ENCODE measurements at places on chromosomes 2 and 18.

DNA sequence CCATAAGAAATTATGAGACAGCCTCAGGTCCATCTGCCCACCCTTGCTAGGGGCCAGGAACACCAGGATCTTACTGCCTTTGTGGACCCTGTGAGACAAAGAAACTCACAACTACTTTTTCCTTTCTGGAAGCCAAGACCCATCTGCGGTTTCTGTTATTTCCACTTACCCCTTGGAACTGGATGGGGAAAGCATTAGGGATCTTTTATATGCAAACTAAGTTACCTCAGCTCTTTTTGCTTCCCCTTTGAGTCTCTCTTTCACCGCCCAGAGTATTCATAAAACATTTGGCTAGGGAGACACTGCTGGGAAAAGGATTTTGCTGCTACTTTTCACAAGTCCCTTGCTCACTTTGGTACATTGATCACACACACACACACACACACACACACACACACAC, 95.7 kb downstream of the ZNF385B start:
- DNase-seq: no peak

GRCh38 chr18:56873441-56874140, 222.4 kb downstream of the WDR7 start:
- DNase-seq: no peak

DNA sequence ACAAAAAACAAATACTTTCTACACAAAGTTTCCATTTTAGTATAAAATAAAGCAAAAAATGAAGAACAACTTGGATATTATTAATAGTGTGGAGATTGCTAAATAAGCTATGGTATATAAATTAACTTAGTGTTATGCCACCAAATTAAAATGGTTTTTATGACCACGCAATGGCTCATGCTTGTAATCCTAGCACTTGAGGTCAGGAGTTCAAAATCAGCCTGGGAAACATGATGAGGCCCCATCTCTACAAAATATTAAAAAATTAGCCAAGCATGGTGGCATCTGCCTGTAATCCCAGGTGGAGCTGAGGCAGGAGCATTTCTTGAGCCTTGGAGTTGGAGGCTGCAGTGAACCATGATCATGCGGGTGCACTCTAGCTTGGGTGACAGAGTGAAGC, 108.8 kb downstream of the SH3RF3 start:
- no peak for DNase-seq

DNA sequence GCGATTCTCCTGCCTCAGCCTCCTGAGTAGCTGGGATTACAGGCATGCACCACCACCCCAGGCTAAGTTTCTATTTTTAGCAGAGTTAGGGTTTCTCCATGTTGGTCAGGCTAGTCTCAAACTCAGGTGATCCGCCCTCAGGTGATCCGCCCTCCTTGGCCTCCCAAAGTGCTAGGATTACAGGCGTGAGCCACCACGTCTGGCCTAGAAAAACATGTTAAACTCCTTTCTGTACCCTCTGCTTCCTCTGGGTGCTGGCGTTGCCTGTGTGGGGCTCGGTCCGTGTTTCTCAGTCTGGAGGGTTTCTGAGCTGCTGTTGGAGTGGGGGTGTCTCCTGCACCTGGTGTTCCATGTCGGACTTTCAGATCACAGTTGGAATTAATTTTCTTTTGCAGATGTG, 17.9 kb downstream of the LDLRAD4 start:
- no peak for DNase-seq

DNA sequence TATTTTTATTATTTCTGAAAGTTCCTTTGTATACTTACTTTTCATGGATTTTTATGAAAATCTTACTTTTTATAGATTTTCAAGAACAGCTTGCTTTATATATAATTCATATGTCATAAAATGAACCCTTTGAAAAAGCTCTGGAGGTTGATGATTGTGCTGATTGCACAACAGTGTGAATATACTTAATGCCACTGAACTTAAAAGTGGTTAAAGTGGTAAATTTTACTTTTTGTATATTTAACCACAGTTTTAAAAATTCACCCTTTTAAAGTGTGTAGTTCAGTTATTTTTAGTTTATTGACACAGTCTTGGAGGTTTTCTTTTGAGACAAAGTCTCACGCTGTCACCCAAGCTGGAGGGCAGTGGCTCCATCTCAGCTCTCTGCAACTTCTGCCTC, 8.4 kb downstream of the SANBR start:
- no peak for DNase-seq

- no peak for DNase-seq
These were observed 218.9 kb upstream of the TANK start for GRCh38 chr2:160941290-160941846.

- DNase-seq: no peak
These were observed 51.9 kb downstream of the CDH2 start for GRCh38 chr18:28125051-28125450.

DNA sequence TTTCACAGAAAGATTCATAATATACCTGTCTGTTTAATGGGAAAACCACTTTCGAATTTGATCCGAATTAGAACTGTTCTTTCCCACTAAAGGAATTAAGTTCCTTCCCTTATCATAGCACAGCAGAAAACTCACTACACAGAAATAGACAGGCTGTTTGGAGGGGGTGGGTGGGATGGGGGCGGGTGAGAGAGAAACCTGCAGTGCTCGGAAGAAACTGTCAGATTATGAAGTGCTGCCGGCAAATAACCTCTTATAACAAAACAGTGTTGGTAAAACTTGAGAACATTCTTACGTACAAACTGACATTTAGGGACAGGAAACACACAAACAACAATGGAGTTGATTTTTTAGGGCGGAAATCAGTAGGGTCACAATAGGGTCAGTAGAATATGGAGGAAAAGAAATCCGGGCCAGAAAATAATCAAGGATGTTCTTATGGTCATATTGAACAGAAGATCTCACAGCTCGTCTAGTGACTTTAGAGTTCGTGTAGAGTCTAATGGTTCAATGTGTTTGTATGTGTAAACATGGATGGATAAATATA, 756.0 kb upstream of the LRATD1 start:
- DNase-seq: no peak

- DNase-seq: no peak
These were observed 27.3 kb upstream of the BIN1 start for GRCh38 chr2:127134235-127134634.

DNA sequence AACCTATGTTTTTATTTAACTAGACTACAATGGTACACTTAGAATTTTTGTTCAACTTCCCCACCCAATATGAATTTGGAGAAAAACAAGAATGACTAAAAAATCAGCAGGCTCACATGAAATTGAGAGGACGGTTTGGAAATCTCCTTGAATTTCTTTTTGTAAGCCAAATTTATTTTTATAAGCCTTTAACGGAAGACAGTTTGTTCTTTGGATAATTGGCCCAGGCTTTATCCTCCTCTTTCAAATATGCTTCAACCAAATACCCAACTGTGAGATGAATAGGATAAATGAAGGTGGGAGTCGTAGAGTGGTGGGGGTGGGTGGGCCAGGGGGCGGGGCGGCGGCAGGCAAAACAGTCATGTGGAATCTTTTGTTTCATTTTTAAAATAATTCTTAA, 60.6 kb downstream of the FMNL2 start:
- DNase-seq: no peak

DNA sequence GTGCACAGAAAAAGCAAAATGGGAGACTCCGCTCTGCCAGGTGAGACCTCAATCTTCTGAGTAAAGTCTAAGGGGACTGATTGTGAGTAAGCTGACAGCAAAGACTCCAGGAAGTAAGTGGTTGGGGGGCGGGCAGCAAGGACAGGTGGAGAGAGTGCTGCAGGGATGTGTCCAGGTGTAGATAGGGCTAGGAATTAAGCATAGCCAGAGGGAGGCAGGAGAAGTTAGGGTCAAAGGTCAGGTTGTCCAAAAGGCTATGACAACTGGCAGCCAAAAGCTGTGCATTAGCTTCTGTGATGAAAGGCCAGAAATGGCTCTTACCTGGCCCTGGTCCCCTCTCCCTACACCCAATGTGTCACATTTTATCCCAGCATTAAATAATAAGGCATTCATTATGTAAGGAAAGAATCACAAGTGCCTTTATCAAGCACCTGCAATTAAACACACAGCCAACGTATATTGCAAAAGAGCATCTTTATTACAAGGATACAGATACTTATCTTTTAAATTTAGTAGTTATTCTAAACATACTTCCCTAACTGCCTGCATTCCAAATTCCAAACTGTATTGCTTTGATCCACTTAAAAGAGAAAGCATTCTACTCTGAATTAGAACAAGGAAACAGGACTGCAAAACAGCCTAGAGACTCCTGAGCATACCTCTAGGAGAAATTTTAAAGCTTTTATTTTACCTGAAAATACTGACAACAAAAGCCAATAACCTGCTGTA, 247.9 kb downstream of the IRS1 start:
- no peak for DNase-seq

- no peak for DNase-seq
These were observed 1.3 kb downstream of the PTPRM start for GRCh38 chr18:7568426-7568825.

- DNase-seq: no peak
These were observed at the start of gene IL36G for GRCh38 chr2:112977559-112978056. IL36G (plus strand) TSS chr2:112978006; CDS start chr2:112978639, 633 bp downstream.

DNA sequence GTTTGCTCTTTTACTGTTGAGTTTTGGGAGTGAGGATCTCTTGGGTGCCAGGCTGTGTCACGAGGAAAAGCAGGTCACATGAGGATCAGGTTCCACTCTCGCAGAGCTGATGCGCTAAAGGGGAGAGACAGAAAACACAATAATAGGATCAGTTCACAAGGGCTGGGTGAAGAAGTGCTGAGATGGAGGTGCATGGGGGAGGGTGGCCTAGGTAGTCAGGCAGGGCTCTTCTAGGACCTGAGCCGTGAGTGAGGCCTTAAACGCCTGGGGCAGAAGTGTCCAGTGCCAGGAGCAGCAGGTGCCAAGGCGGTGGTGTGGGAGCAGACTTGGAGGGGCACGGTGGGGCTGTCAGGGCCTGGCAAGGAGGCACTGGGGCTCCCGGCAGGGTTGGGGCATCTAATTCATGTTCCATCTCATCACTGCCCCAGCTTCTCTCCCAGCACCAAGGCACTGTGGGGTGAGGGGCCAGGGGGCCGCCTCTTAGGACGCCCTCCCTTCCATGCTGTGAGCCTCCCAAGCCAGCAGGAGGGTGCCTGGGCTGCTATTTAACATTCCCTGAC, 9.3 kb downstream of the KCNIP3 start:
- no peak for DNase-seq

DNA sequence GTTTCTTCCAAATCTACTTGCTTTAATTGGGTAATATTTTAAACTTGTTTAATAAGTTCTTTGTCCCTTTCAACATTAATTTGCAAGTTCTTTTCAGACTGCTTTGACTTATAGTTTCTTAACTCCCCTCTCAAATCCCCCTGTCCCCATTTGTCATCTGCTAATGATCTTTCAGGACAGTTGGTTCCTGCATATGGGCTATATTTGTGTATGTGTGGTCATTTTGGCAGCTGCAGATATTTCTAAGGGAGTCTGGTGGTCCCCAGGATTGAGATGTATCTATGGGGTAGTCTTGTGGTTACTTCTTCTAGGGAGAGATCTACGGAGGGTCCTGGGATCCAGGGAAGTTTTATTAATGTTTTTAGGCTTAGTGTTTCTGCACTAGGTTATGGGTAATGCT, 120.6 kb upstream of the SP3 start:
- no peak for DNase-seq

- no peak for DNase-seq
These were observed 32.0 kb downstream of the CENPO start for GRCh38 chr2:24824966-24825882.

GRCh38 chr18:26783170-26783569, 82.3 kb downstream of the AQP4 start:
- no peak for DNase-seq

DNA sequence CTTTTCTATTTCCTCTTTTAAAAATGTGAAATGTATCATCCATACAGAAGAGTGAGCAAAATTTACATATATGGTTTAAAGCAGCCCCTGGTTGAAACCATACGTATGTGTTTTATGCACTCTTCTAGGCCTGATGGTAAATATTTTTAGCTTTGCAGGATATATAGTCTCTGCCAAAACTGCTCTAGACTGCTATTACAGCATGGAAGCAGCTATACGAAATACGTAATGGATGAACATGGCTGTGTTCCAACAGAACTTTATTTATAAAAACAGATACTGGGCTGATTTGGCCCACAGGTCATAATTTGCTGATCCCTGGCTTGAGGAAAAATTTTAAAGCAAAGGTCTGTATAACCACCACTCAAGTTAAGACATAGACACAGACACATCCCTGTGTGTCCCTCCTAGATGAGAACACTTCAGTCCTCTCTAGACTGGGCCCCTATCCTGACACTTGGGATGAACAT, 42.5 kb upstream of the ATP8B1 start:
- DNase-seq: no peak

GRCh38 chr18:37551846-37552245, 13.8 kb downstream of the CELF4 start:
- no peak for DNase-seq

- no peak for DNase-seq
These were observed 127.8 kb downstream of the STK39 start for GRCh38 chr2:168119515-168120141.

DNA sequence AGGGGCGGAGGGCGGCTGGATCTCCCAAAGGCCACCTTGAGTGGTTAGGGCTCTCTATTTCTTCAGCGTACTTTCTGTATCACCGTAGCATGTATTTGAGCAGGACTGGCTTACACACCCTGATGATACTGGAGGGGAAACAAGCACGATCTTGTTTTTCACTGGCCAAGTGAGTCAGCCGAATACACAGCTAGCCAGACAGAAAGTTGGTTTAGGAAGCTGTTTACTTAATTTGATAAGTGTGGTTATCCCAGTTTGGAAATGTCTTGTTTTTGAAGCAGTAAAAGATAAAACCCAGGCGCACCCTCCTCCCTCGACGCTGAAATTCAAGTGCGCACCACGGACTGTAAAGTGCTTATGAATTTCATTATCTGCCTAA, 582 bp downstream of the RIOK3 start:
- no peak for DNase-seq

- DNase-seq: no peak
These were observed 110.1 kb downstream of the GALR1 start for GRCh38 chr18:77359561-77360314.

GRCh38 chr2:207673431-207673830, 38.0 kb upstream of the CCNYL1 start:
- no peak for DNase-seq

GRCh38 chr18:23580677-23581367, 5.5 kb downstream of the NPC1 start:
- DNase-seq: no peak

GRCh38 chr2:30412047-30412683, 34.9 kb upstream of the LCLAT1 start:
- DNase-seq: no peak

- DNase-seq: no peak
These were observed 512.7 kb downstream of the CMPK2 start for GRCh38 chr2:6352906-6353515.

DNA sequence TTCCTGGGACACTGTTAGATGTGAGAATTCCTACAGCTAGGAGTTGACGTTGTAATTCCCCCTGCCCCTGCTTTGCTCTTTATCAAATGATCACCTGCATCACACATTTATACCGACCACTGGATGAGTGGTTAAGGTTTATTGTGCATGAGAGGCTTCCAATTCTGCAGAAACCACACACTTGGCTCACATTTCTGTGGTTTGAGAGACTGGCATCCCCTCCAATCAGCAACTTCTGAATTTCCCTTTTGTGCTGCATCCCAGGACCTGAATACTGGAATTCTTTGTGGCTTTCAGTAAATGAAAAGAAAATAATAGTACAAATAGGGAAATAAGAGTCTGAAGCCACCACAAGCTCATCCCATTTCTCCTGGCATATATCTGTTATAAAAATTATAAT, 628.7 kb upstream of the PIK3C3 start:
- DNase-seq: no peak

Data from effector CD4-positive, alpha-beta T cell (primary cell).